Activated CD4-positive, alpha-beta T cell treated with anti-CD3 and anti-CD28 coated beads for 36 hours (primary cell): ENCODE measurements at places on chromosomes 4 and X. TPM values are rescaled to one million over a fixed set of nuclear protein-coding genes. Genes with fewer than 3 reads are reported as not detected.

Gene AMTN
- total RNA-seq: not detected

Gene NDNF
- total RNA-seq: 0.16 TPM

Gene FRAS1
- not detected for total RNA-seq

Gene PPP1R2C
- not detected for total RNA-seq

Gene NXF3
- total RNA-seq: not detected

Gene NXF2
- not detected for total RNA-seq

Gene HCCS
- 24.7 TPM for total RNA-seq

Gene TREX2
- total RNA-seq: 0.91 TPM

Gene F8A2
- not detected for total RNA-seq

Gene CASP3
- 44.3 TPM for total RNA-seq

Gene AFF1
- 47.3 TPM for total RNA-seq

Gene GPRASP1
- total RNA-seq: 5.1 TPM

Gene RIBC1
- total RNA-seq: 0.95 TPM

Gene RRH
- total RNA-seq: not detected

Gene UCP1
- not detected for total RNA-seq

Gene FRMD7
- total RNA-seq: not detected

Gene HSD17B13
- not detected for total RNA-seq

Gene TMEM47
- not detected for total RNA-seq

Gene RPA4
- total RNA-seq: 0.26 TPM

Gene HMGB2
- 608 TPM for total RNA-seq

Gene ASB9
- 0.32 TPM for total RNA-seq

Gene SLC10A4
- not detected for total RNA-seq

Gene FGFBP1
- not detected for total RNA-seq

Gene TRPC3
- total RNA-seq: 1.1 TPM

Gene NWD2
- not detected for total RNA-seq

Gene MAP3K15
- 1.0 TPM for total RNA-seq

Gene TRPC5OS
- total RNA-seq: not detected

Gene IL21
- 65.1 TPM for total RNA-seq

Gene FHIP1A
- total RNA-seq: 0.19 TPM

Gene WAS
- 85.9 TPM for total RNA-seq

Gene NUP54
- 67.3 TPM for total RNA-seq

Gene ATP2B3
- total RNA-seq: not detected

Gene ANKRD50
- 0.59 TPM for total RNA-seq

Gene HPGDS
- not detected for total RNA-seq

Gene FREM3
- total RNA-seq: not detected

Gene CCKAR
- not detected for total RNA-seq

Gene FGF16
- not detected for total RNA-seq

Gene STPG2
- total RNA-seq: 0.14 TPM

Gene GPR82
- 0.05 TPM for total RNA-seq

Gene BMX
- total RNA-seq: not detected

Gene SMIM10
- total RNA-seq: 0.84 TPM

Gene FAM3A
- total RNA-seq: 30.5 TPM

Gene NEUROG2
- total RNA-seq: 0.11 TPM

Gene S100P
- total RNA-seq: 1.9 TPM

Gene RADX
- 9.3 TPM for total RNA-seq

Gene PKD2
- total RNA-seq: 5.0 TPM

Gene SPOCK3
- total RNA-seq: not detected

Gene RNF175
- total RNA-seq: 0.26 TPM

Gene GNRHR
- total RNA-seq: not detected

Gene GAGE12E
- not detected for total RNA-seq

Gene GPR173
- total RNA-seq: 0.14 TPM

Gene RNF212
- 2.4 TPM for total RNA-seq

Gene PFKFB1
- 0.67 TPM for total RNA-seq

Gene LPAR4
- total RNA-seq: not detected

Gene BEX4
- 9.9 TPM for total RNA-seq

Gene GYPE
- total RNA-seq: 0.16 TPM

Gene CXorf49B
- not detected for total RNA-seq

Gene HHIP
- total RNA-seq: not detected
